ENCODE measurements at places on chromosomes 4 and X.

- DNase-seq, result no peak
Measured at GRCh38 chrX:129361576-129361975, 161.7 kb downstream of the SMARCA1 start.

GRCh38 chrX:6384371-6384770 is 150.5 kb downstream of the VCX3A start:
- no peak for DNase-seq

- no peak for DNase-seq
Measured at GRCh38 chr4:43496188-43496587, 603.7 kb downstream of the GRXCR1 start.

DNA sequence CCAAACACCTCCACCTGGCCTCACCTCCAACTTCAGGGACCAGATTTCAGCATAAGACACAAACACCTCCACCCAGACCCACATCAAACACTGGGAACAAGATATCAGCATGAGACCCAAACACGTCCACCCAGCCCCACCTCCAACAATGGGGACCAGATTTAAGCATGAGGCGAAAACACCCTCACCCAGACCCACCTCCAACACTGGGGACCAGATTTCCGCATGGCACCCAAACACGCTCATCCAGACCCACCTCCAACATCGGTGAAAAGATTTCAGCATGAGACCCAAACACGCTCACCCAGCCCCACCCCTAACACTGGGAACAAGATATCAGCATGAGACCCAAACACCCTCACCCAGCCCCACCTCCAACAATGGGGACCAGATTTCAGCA is 210.0 kb downstream of the ASMT start:
- DNase-seq, result no peak

DNA sequence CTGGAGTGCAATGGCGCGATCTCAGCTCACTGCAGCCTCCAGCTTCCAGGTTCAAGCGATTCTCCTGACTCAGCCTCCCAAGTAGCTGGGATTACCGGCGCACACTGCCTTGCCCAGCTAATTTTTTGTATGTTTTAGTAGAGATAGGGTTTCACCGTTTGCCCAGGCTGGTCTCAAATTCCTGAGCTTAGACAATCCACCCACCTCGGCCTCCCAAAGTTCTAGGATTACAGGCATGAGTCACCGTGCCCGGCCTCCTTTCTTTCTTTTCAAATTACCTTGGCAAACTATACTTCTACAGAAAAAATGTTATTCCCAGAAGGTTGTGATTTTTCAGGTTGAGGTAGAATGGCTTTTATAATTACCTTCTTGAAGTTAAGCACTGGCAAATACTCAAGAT is 321.9 kb upstream of the PRPS2 start:
- DNase-seq, result no peak

DNA sequence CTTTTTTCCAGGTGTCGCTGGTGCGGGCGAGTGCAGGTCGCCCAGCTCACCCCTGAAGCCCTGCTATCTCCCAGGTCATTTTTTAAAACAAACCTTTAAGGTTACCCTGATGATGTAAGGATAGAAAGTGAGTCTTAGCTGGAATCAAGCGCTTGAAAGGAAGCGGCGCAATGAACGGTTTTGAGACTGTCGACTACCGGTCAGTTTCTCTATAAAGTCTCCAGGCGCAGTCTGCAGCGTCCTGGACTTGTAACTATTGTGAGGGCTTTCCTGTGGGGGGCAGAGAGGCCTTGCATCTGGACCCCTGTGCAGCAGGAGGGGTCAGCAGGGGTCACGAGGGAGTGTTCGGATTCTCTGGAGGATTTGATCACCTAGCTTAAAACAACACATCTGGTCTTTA is 1.6 kb downstream of the KIT start:
- no peak for DNase-seq

- no peak for DNase-seq
Measured at GRCh38 chrX:16700734-16701133, 11.7 kb downstream of the CTPS2 start.

Measured in stimulated activated CD4-positive, alpha-beta T cell treated with anti-CD3 and anti-CD28 coated beads, TNF-alpha, amount 100 ng/mL, for 1 hour (primary cell).